ENCODE measurements at places on chromosomes 7 and 10. TPM values are rescaled to one million over a fixed set of nuclear protein-coding genes. Genes with fewer than 3 reads are reported as not detected.

DNA sequence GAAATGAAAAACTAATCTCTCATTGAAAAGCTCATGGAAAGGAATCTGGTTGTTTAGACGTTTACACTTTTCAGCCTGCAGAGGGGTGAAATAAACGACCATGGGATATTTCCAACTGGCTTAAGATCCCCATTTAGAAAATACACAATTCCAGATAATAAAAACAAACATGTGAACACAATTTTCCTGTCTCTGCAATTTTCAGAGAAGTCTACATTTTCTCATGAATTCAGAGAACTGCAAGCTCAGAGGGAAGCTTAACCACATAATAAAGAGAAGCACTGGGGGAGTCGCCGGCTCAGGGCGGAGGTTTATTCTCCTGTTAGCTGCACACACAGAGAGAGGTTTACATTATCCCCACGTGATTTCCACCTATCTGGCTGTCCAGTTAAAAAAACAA lies 215.2 kb downstream of the FANK1 start:
- DNase-seq, result no peak

- DNase-seq, result no peak
Measured at GRCh38 chr10:72122221-72122620, 33.9 kb upstream of the SPOCK2 start.

GRCh38 chr7:90320801-90321494 lies at the start of gene FAM237B:
Gene FAM237B, minus strand, starts transcription at chr7:90321304. Its CDS starts 1,556 bp downstream, at chr7:90319748.
- DNase-seq, result no peak

DNA sequence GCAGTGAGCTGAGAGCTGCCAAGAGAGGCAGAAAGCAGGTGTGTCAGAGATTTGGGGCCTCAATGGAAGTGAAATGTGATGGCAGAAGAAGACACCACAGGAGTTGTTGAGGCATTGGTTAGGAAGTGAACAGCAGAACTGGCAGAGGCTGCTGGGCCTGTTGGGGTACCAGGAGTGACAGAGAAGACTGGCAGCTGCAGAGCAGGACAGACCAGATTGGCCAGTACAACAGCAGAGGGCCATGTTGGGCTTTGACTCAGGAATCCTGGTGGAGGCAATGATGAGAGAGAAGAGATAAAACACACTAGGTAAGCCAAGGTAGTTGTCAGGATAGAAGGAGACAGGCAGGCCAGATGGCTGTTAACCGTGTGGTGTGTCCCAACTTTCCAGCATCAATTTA lies 19.9 kb upstream of the HERPUD2 start:
- DNase-seq, result no peak

DNA sequence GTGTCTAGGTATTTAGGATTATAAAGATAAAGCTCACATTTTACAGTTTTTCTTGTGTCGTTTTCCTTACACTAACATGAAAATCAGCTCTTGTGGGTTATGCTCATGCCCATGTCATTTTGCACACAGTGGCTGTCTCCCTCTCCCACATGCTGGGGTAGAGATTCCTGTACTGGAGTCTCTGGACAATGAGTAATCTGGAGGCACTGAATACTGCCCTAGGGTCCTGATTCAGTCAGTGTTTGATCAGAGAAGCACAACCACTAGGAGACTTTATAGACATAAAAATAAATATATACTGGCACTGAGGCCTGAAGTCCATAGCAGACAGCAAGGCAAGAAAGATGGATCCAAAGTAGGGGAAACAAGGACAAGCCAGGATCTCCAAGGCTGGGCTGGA lies 1008.8 kb downstream of the KCNMA1 start:
- no peak for DNase-seq

DNA sequence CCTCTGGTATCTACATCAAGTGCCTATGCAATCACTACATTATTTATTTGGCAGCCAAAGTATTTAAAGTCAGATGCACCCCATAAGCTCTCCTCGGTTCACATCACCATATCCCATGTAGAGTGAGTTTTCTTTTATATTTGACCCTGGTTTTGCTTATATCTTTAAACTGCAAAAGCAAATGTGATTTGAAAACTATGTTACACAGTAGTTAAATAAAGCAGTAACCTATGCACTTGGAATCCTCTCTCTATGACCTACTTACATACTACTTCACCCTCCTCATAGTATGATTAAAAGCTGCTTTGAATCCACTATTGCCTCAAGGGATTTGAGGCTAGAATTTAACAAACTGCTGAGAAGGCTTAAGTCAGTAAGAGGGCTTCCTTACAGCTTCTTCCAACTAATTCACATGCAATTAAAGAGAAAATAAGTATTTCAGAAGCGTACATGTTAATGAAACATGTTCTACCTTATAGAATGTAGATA lies 2.2 kb upstream of the CELF2 start:
- DNase-seq, result no peak

DNA sequence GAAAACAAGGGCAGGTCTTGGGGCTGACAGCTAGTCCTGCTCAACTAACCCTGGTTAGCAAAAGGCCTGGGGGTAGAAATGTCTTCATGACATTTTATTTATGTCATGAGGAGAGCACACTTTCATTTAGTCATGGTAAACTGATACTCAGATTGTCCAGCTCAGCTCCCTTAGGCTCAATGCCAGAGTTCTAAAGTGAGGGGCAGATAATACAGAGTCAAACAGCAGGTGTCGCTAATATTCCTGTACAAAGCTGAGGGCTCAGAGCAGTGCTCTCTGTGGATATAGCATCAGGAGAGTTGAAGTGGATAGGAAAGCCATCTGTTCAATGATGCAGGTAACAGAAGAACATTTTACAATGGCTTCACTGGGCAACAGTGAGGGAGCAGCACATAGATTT lies 26.8 kb upstream of the CALCR start:
- DNase-seq, result no peak

DNA sequence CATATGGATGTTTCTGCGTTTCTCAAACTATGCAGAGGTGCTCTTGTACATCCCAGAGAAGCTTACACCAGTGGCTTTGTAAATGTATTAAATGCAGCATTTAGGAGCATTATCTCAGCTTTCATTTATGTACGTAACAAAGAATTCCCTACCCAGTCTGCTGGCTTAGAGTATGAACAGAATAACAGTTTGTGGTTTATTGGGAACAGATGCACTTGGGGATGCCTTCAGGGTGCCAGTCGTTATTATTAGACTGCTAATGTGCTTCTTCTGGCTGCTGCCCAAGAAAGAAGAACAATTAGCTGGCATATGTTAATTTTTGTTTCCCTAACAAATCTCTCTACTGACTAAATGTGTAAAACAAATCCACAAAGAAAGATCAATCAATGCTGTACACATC lies 241.9 kb downstream of the FOXP2 start:
- no peak for DNase-seq

DNA sequence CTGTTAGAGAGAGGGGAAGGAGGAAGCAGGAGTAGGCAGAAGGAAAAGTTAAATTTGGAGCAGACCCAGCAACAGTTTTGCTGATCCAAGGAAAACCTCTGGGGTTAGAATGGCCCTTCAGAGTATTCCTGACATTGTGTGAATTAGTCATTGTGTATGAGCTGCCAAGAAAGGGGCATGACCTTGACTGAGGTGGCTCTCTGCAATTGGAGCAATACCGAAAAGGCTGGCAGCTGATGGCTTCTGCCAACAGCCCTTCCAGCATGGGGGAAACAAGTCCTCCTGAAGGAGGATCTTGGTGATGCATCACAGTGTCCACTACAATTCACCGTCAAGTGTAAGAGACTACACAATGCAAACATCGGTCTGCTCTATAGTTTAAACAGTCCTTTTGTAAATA lies 20.6 kb upstream of the WASL start:
- peak; percentile 85 for DNase-seq

DNA sequence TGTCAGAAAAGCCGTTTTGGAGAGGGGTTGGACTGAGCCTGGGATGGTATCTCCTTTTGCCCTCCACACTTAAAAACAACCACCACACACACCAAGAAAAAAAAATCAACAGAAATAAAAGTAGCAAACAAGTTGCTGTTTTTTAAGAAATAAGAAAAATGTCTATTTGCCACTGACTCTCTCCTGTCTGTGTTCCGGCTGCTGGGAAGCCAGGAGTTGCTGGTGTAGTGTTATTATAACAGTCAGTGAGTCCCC lies 163 bp downstream of the EGR2 start:
- DNase-seq, result no peak

GRCh38 chr7:13748998-13749397 lies 240.5 kb downstream of the ETV1 start:
- no peak for DNase-seq

DNA sequence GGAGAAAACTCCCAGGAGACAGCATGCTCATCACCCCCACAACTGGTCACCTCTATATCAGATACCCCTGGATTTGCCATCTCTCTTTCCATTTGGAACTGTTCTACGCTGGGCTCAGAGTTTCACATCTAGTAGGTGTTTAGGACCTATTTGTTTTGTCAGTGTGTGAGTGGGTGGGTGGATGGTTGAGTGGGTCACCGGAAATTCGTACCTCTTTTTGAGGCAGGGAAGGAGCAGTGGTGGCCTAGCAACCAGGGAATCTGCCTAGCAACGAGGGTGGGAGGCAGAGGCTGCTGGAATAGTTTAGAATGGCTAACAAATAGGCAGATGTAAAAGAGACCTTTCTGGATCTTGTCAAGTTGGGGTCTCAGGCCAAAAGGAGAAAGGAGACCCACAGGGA lies 23.2 kb upstream of the SLF2 start:
- no peak for DNase-seq

- DNase-seq, result no peak
Measured at GRCh38 chr7:79930604-79931003, 204.0 kb upstream of the GNAI1 start.

GRCh38 chr7:146768957-146769356 lies 652.4 kb downstream of the CNTNAP2 start:
- DNase-seq, result no peak

- DNase-seq, result no peak
Measured at GRCh38 chr7:104252409-104253134, 44.8 kb upstream of the ORC5 start.

DNA sequence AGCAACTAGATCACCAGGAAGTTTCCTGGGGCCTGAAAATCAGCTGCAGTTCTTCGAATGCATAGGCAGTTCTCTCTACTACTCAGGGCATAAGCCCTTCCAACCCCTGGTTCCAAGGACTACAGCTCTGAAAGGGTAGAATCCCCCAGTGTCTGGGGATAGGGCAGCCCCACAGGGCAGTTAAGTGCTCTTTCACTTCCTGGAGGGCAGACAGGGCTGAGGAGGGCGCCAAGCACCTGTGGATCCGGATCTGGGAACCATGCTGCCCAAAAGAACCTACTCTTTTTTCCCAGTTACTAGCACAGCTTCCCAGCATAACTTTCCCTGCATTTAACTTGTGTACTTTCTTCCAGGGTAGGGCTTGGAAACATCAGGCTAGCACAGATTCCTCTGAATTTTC lies 41.1 kb downstream of the CXCL12 start:
- DNase-seq, result no peak

- no peak for DNase-seq
Measured at GRCh38 chr10:98608411-98608810, 161.7 kb upstream of the HPS1 start.

DNA sequence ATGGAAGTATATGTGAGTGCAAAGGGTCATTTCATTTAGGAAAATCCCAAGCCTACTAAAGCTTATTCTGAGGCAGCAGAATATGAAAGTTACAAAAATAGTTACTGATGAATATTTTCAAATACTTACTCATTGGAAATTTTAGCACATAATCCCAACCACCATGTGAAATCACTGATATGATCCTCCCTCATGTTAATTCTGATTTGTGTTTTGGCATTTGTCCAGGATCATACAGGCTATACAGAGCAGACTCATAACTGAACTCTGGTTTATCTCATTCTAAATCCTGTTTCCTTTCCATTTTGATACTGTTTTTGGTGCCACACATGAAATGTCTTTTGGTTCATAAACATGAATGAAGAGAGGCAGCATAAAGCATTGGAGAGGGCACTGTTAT lies 3.4 kb upstream of the FAM24B start:
- no peak for DNase-seq

- DNase-seq, result no peak
Measured at GRCh38 chr10:88477343-88478085, 105.6 kb downstream of the RNLS start.

DNA sequence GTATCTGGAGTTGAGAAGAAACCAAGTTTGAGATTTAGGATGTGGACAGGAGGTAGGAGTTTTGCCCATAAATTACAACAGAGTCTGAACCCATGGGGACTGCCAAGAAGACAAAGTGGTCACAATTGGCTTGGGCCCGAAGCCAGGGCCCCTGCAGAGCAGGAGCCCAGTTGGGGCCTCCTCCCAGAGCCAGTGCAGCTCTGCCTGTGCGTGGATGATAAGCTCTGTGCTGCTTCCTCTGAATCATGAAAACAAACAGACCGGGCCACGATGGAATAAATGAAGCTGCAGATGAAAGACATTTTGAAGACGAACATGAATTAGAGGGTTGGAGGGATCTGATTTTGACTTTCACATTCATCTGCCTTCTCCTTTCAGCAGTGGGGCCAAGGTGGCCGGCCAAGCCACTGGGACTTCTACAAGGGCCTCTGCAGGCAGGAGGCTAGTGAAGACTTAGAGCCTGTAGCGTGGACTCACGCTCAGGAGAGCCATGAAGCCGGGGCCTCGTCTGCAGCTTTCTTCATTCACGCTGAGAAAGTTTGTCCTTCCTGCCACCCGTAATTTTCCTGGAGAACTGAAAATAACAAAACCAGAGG lies 156.8 kb upstream of the LYZL1 start:
- DNase-seq, result no peak

GRCh38 chr7:134701272-134701671 lies 54.6 kb downstream of the BPGM start:
- DNase-seq, result no peak

GRCh38 chr7:116770941-116771340 lies 91.4 kb upstream of the CAPZA2 start:
- no peak for DNase-seq

DNA sequence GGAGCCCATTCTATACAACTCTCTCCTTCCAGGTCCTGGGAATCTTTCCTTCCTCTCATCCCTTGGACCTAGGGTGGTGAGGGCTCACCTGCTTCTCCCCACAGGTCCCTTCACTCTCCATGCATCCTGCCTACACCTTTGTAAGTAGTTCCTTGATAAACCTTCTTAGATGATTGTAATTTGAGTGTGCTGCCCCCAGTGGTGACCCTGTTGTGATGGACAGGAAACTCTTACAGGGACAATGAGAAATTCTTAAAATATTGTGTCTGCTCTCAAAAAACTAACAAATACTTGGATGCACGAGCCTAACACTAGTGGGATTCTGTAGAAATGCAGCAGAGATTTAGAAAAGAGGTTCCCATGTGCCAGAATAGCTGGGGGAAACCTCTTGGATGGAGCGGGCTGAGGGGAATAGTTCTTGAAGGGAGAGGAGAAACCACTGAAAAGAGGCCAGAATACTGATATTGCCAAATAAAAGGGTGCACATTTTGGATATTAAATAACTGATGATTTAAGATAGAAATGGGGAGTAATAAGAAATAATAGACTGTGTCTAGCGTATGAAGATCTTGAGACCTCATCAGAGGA lies 6.7 kb upstream of the PAXIP1 start:
- DNase-seq, result no peak

PNLIPRP1 gene
- 0.56 TPM for total RNA-seq

RELN gene
- 6.4 TPM for total RNA-seq

SPDYE1 gene
- total RNA-seq, result not detected

C1GALT1 gene
- 217 TPM for total RNA-seq

KLF14 gene
- 1.2 TPM for total RNA-seq

NPSR1 gene
- total RNA-seq, result not detected
